SJSA1 (cell line): ENCODE measurements at places on chromosomes 1 and 21.

DNA sequence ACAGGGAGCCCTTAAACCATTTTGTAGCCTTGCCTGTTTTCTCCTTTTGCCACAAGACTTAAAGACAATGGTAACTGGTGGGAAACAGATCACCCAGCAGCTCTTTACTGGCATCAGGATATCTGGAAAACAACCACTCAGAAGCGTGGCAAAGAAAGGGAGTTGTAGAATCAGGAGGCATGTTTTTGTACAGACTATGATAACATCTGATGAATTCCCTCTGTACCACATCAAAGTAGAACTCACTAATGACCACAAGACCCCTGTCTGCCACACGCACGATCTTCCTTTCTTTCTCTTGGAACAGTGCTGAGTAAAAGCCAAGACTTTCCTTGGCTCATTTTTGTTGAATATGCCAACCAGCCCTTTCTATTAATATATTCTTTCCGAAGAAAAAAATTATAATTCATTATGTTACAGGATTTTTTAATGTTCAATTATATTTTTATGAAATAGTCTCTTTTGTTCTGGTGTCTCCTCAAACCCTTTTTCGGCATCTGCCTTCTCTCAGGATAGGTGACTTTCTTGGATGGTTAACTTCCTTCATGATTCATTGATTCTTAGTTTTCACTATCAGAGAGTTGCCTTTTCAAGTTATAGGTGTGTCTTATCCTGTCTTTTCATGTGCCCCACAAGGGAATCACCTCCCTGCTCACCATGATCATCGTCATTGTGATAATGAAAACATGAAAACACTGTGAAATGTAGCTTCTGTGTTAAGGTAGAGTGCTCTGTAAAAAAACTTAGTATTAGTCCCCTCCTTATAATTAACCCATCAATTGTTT, 7.9 kb upstream of the PHGDH start:
- DNase-seq, result no peak

DNA sequence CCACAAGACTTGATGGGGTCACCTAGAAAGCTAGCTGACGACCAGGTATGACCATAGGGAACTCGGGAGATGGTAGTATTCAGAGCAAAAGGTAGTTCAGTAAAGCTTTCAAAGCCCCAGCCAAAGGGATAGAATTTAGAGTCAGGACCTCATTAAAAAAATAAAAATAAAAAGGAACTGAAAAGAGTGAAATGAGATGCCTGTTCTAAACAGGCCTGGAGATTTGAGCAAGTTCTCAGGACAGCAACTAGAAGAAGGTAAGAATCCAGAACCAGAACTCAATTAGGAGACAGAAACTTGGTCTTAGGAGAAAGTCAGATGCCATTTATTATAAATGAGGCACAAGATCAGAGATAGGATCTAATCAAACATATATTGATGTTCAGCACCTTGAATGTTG, 265.5 kb upstream of the CACYBP start:
- DNase-seq, result no peak

GRCh38 chr1:151871284-151872030, 17.9 kb upstream of the THEM5 start:
- no peak for DNase-seq

GRCh38 chr1:189192741-189193520, 1284.7 kb downstream of the BRINP3 start:
- no peak for DNase-seq

DNA sequence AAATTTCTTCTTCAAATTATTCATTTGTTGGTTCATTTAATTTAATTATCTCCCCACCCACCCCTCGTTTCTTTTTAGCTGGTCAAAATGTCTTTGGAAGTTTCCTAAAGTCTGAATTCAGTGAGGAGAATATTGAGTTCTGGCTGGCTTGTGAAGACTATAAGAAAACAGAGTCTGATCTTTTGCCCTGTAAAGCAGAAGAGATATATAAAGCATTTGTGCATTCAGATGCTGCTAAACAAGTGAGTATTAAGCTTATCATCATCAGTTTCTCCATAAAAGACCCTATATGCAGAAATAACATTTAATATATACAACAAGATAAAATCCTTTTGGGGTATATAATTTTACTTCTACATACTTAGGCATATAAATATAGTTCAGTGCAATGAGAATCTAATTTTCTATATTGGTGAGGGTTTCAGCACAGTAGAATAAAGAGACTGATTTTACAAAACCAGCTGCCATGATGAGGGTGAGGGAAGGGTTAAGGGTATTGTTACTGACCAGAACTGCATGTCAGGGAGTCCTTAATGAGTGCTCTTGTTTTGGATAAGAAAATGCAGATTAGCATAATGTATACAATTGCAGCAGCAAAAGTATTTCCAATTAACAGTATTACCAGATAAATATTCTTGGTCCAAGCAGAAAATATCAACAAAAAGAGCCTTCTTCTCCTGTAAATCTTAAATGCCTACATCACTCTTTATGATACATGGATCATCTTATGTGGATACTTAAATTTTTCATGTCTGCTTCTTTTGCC, 2.8 kb downstream of the RGS1 start:
- DNase-seq, result no peak

DNA sequence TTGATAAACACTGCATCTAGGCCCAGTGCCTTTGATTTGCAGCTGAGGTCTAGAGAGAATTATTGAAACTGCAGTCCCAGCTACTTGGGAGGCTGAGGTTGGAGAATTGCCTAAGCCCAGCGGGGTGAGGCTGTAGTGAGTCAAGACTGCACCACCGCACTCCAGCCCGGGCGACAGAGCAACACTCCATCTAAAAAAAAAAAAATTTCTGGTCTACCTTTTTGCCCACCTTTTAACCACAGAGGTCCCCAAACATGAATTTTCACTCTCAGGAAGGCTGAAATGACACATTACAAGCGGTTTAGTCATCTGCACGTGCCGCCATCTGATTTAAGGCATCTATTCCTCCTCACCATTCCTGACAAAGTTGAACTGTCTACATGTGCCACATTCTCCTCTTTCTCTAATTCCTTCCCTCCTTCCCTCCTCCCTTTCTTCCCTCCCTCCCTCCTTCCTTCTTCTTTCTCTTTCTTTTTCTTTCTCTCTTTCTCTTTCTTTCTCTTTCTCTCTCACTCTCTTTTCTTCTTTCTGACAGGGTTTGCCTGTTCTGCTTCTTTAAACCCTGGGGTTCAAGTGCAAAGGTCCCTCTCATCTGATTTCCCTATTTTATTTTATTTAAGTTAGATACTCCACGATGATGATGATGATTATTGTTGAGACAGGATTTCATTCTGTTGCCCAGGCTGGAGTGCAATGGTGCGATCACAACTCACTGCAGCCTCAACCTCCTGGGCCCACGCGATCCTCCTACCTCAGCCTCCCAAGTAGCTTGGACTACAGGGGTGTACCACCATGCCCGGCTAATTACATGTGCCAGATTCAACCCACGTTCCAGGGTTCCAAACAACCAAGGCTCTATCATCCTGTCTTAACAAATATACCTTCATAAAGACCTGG, 3.0 kb upstream of the SOD1 start:
- no peak for DNase-seq

- DNase-seq, result no peak
Observed at GRCh38 chr21:44700101-44701022, 3.4 kb downstream of the KRTAP10-12 start.

DNA sequence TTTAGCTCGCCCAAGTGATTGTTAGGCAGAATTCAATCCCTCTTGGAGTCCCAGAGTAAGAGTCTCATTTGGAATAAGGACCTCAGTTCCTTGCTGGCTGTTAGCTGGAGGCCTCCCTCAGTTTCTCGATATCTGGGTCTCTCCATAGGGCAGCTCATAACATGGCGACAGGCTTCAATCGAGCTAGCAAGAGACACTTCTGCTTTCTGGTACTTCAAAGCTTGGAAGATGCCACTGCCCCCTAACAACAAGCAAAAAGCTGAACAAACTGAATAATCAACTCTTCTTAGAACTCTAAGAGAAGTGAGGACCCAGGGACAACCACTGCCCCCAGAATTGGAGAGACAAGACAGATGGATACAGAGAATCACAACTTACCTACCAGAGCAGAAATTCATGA, 86.2 kb downstream of the TEX35 start:
- DNase-seq, result no peak

GRCh38 chr1:32239337-32239736, 7.7 kb upstream of the FAM167B start:
- no peak for DNase-seq

- DNase-seq, result no peak
Observed at GRCh38 chr1:180778782-180779398, 133.8 kb upstream of the KIAA1614 start.

DNA sequence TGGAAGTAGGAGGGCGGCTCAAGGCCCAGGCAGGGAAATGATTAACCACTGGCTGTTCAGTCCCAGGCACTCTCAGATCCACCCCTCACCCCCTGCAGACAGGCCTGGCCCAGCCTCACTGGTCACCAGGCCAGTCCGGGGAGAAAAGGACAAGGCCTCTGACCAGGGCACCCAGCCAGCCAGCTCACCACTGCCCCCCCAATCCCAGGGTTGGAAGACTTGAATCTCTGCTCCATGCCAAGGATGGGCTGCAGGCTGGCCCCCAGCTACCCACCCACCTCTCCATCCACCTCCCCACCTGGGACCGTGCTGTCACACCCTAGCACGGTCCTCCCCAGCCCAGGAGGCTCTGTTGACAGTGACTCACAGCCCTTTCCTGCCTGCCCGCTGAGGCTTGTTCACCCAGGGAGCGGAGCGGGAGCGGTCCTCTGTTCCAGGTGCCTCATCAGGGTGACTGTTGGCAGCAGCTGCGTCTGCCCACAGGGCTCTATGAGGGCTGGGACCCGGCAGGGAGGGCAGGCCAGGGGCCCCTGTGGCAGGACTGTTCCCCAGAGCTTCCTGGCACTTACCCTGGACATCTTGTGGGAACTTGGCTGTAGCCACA, 2.2 kb downstream of the LAD1 start:
- no peak for DNase-seq

GRCh38 chr21:29406385-29406784, 107.7 kb downstream of the BACH1 start:
- no peak for DNase-seq

- no peak for DNase-seq
Observed at GRCh38 chr1:234322979-234323378, 50.3 kb upstream of the COA6 start.

- DNase-seq, result peak; percentile 78
Observed at GRCh38 chr1:202861420-202862132, 27.4 kb downstream of the RABIF start.

- DNase-seq, result no peak
Observed at GRCh38 chr1:24931468-24932231, 1.6 kb upstream of the RUNX3 start.

GRCh38 chr1:229273507-229274232, 2.8 kb downstream of the RAB4A start:
- peak; percentile 46 for DNase-seq

DNA sequence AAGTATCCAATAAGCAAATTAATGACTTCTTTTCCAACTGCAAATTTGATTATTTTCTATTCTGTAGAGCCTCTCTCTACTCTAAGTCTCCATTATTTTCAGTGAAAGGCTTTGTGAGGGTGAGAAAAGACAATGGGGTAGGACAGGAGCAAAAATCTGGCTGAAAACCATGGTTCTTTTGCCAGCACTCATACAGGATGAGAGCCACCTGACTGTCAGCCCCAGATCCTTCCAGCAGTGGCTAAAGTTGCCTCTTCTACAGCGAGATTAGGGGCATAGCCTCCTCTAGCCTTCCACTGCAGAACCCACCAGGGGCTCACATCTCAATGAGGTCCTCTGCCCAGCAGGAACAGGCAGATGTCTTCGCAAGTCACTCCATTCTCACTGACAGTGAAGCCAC, 23.7 kb downstream of the NMNAT2 start:
- no peak for DNase-seq
